Activated naive CD8-positive, alpha-beta T cell treated with anti-CD3 and anti-CD28 coated beads, Interleukin-2, amount 10 ng/mL, durations not matched to agents 7 days and 5 days (primary cell): ENCODE measurements at places on chromosomes 2 and 18.

- no peak for DNase-seq
Measured at GRCh38 chr2:173021939-173022371, 53.7 kb upstream of the MAP3K20 start.

DNA sequence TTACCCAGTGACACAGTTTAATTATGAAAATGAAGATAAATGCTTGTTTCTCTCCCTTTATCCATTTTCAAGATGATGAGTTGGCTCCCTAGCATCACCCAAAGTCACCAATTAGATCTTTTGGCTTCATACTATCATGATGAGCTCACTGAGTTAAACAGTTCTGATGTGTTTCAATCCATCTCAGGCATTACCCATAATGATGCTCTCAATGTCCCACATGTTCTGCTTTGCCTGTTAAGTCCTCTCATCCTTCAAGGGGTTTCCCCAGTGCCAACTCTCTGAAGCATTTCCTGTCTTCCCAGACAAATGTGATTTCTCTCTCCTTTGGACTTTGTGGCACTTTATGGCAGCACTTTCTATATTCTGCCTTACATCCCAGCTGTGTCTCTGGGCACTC is 92.6 kb downstream of the EPB41L3 start:
- DNase-seq: no peak

- no peak for DNase-seq
Measured at GRCh38 chr2:194332799-194333490, 1324.1 kb upstream of the SLC39A10 start.

DNA sequence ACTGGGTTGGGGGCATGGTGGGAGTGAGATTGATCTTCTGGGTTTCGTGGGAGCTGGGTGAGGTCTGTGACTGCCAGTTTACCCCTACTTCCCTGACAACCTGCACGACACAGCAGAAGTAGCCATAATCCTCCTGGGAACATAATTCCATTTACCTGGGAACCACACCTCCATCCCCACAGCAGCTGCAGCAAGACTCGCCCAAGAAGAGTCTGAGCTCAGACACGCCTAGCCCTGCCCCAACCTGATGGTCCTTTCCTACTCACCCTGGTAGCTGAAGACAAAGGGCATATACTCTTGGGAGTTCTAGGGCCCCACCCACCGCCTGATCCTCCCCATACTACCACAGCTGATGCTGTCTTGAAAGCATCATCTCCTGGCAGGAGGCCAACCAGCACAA is 43.8 kb downstream of the FLACC1 start:
- DNase-seq: no peak

- no peak for DNase-seq
Measured at GRCh38 chr2:238561230-238561629, 134.5 kb downstream of the ASB1 start.

DNA sequence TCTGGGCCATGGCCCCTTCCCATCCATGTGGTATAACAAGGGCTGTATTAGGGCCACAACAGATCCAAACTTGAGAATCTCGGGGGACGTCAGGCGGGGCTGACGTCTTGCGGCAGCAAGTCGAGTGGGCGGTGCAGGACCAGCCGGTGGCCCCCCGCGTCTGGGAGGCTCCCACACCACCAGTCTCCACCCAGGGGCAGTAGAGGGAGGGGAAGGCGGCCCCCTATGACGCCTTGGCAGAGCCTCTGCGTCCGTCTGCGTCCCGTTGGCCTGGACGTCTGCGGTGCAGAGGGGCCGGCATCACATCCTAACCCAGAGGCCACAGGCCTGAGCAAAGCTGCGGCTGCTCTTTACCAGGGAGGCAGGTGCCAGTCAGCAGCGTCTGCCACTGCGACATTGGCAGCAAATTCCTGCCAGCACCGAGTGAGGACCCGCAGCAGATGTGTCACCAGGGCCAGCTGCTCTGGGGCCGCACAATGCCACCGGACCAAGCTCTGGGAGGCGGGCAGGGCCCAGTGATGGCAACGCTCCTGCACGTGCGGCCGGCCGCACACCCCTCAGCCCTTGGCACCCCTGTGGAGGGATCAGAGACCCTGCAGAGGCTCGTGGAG is 73.8 kb downstream of the KCNG2 start:
- DNase-seq: no peak

GRCh38 chr2:235066490-235066889 is 114.7 kb downstream of the SH3BP4 start:
- DNase-seq: no peak

GRCh38 chr2:86613515-86613914 is 10.2 kb downstream of the RNF103 start:
- DNase-seq: no peak

- DNase-seq: no peak
Measured at GRCh38 chr2:112216167-112216566, 38.7 kb downstream of the ZC3H8 start.

GRCh38 chr2:21363364-21363763 is 239.6 kb downstream of the TDRD15 start:
- no peak for DNase-seq

GRCh38 chr2:36526226-36526625 is 71.7 kb downstream of the FEZ2 start:
- DNase-seq: no peak

GRCh38 chr18:42644729-42645131 is 470.8 kb downstream of the RIT2 start:
- DNase-seq: no peak

- no peak for DNase-seq
Measured at GRCh38 chr2:43685357-43685756, 9.1 kb upstream of the C1GALT1C1L start.

DNA sequence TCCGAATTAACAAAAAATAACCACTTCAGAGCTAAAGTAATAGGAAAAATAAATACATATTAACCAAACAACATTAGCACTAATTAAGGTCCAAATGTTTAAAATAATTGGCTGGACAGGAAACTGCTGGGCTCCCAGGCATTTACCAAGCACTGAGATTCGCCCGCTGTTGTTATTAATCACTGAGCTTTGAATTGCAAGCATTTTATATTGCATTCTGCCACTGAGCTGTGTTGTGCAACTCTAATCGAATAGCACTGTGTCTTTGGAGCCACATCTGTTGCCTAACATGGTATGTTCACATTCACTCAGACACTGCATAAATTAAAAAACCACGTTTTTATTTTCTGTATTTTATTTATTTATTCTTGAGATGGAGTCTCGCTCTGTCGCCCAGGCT is 88.9 kb downstream of the SOWAHC start:
- no peak for DNase-seq

- no peak for DNase-seq
Measured at GRCh38 chr2:14577843-14578242, 54.7 kb upstream of the LRATD1 start.

GRCh38 chr2:179612591-179613298 is 248.7 kb downstream of the ZNF385B start:
- no peak for DNase-seq

DNA sequence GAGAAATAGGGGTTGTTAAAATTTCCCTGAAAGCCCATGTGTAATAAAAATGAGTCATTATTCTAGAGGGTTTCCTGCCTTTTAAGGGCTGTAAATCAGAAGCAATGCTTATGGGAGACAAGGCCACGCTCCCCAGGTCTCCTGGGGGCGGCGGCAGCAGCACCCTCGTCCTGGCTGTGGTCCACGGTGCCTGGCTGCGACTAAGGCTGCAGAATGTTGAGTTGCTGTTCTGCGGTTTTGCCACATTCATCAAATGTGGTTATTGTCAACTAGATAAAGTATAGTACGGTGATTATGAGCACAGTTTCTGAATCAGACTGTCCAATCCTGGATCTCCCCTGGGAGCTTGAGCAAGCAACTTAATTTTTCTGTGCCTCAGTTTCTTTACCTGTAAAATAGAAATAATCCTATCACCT is 11.9 kb upstream of the AGFG1 start:
- DNase-seq: peak; percentile 60

GRCh38 chr2:111031546-111032478 is 88.9 kb upstream of the BCL2L11 start:
- DNase-seq: no peak

GRCh38 chr2:204180649-204181048 is 244.1 kb downstream of the ICOS start:
- DNase-seq: no peak

- DNase-seq: peak; percentile 39
Measured at GRCh38 chr2:127105656-127106456, 1.1 kb downstream of the BIN1 start.

DNA sequence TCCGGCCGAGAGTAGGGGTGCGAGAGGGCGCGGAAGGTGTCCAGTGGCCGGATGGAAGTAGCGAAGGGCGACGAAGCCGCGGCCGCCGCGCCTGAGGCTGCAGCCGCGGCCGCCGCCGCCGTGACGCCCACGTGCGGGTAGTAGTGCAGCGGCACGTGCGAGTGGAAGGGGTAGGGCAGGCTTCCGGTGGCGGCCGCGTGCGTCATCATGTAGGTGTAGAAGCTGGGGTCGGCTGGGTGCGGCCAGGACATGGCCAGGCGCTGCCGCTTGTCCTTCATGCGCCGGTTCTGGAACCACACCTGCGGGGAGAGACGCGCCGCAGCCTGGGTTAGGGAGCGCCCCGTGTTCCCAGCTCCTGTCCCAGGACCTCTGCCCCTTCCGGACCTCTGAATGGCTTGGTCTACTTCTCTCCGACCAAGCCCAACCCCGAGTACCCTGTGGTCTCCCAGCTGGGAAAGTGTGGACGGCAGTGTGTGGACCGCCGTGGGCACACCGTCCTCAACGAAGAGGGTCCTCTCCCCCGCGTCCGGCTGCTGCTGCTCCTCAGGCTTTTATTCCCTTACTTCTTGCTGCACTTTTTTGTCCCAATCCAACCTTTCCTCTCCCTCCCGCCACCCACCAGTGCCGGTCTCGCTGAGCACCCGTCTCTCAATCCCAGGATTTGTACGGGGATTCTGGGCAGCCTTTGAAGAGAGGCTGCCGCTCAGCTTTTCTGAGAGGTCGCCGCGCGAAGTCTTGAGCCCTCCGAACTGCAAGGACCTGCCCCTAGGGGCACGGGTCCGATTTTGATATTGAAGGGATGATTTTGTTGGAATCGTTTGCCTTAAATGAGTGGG is 3.0 kb downstream of the EVX2 start:
- DNase-seq: no peak

DNA sequence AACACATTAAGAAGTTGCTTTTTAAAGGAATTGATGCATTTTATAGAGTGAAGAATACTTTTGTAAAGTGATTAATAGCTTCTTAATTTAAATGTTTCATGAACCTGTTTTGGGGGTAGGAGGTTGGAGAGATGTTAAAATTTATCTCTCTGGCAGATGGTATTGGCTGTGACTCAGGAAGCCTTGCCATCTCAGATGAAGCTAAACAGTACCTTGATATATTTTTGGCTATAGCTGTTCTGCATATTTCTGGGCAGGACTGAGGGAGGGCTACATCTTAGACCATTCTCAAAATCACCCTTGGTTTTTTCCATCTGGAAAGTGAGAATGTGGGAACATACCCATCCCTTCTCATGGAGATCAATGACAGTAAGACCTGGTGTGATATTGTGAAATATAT is 13.4 kb downstream of the CAPN14 start:
- no peak for DNase-seq
